ENCODE measurements at places on chromosomes 4 and X. TPM values are rescaled to one million over a fixed set of nuclear protein-coding genes. Genes with fewer than 3 reads are reported as not detected.

ODAM gene
- not detected for total RNA-seq

BEND2 gene
- not detected for total RNA-seq

KCND1 gene
- 0.17 TPM for total RNA-seq

WNK3 gene
- 0.32 TPM for total RNA-seq

SLIT2 gene
- total RNA-seq, result 2.2 TPM

NLGN3 gene
- total RNA-seq, result 0.21 TPM

ANK2 gene
- total RNA-seq, result 9.9 TPM

INTU gene
- 5.5 TPM for total RNA-seq

MAP7D2 gene
- total RNA-seq, result 1.0 TPM

UBA6 gene
- 203 TPM for total RNA-seq

TMEM192 gene
- total RNA-seq, result 21.3 TPM

PABPC1L2A gene
- total RNA-seq, result not detected

GPR173 gene
- total RNA-seq, result 1.1 TPM

DGAT2L6 gene
- not detected for total RNA-seq

ITIH6 gene
- total RNA-seq, result not detected

NAT8L gene
- total RNA-seq, result 0.14 TPM

DCAF8L2 gene
- total RNA-seq, result not detected

DMRTC1 gene
- total RNA-seq, result not detected

UGT2B17 gene
- total RNA-seq, result not detected

FATE1 gene
- not detected for total RNA-seq

SSX7 gene
- total RNA-seq, result not detected

SORCS2 gene
- 1.2 TPM for total RNA-seq

ERCC6L gene
- total RNA-seq, result 0.17 TPM

OCIAD2 gene
- total RNA-seq, result 19.2 TPM

All from mammary epithelial cell (primary cell).